Activated T-helper 9 cell treated with anti-CD3 and anti-CD28 coated beads, Interleukin-2, amount 50 U/mL, for 16 hours (primary cell): ENCODE measurements at places on chromosomes 2 and 18.

DNA sequence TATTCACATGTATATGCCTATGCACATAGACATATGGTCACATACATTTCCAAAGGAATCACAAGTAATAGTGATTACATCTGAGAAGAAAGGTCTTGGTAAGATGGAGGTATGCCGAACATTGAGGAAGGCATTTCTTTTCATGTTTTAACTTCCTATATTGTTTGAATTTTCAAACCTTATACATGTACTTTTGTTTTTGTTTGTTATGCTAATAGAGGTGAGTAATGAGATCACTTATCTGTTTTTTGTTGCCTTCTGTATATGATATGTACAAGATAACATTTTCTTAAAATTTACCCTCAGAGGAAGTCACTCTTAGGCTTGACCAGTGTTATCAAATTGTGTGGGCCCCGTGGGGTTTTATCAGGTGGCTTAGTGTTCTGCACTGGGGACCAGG lies 166.5 kb upstream of the OTX1 start:
- no peak for DNase-seq

DNA sequence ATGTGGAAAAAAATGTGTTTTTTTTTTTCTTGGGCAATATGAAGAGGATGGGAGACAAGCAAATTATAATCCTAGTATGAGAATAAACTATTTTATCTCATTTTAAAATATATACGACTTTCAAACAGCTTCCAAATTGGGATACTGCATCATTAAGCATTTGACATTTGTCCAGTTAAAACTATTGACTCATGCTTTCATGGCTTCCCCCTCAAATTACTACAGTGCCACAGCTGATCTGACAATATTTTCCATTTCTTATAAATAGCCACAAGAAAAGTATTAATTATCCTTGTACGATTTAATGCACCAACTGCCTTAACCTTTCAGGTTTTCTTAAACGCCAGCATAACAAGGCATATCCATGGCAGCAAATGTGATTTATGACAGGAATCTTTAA lies 1134.8 kb upstream of the ZEB2 start:
- DNase-seq: no peak

DNA sequence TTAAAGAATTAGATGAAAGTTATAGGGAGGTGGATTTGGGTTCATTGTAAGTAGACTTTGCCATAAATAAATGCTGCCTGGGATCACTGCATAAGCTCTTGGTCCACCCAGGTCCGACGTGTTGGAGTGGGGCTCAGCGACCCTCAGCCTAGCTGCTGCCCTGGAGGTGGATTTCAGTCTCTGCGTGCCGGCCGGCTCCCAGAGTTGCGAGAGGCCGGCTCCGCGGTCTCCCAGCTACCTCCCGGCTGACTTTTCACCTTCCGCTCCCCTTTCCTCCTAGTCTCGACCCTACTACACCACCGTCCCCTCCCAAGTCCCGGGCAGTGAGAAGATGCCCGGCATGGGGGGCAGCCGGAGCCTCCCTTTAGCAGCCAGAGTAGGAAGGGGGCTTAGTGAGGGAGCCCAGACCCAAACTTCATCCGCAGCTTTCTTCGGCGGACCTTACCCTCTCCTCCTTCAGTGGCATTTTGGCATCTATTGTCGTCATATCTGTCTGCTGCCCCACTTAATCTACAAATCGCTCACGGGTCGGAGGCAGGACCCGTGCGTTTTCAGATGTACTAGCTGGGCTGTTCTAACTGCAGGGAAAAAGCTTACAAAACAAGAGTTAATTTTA lies 8.1 kb downstream of the EMX1 start:
- no peak for DNase-seq

DNA sequence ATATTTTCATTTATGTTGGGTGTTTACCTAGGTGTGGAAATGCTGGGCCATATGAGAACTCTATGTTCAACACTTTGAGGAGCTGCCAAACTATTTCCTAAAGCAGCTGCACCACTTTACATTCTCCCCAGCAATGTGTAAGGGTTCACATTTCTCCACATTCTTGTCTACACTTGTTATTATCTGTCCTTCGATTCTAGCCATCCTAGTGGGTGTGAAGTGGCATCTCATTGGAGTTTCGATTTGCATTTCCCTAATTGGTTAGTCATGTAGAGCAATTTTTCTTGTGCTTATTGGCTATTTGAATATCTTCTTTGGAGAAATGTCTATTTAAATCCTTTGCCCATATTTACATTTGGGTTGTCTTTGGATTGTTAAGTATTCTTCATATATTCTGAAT lies 21.9 kb downstream of the RNF144A start:
- no peak for DNase-seq

- no peak for DNase-seq
Measured at GRCh38 chr2:227308784-227309183, 16.3 kb upstream of the MFF start.

GRCh38 chr2:223545830-223546229 lies 56.3 kb downstream of the SCG2 start:
- no peak for DNase-seq

- DNase-seq: no peak
Measured at GRCh38 chr2:72325592-72326422, 178.1 kb upstream of the CYP26B1 start.

- DNase-seq: no peak
Measured at GRCh38 chr18:56538746-56539145, 99.6 kb downstream of the TXNL1 start.

GRCh38 chr2:173631127-173631460 lies 276.4 kb downstream of the CDCA7 start:
- DNase-seq: no peak

GRCh38 chr2:121710470-121711170 lies 26.1 kb downstream of the NIFK start:
- no peak for DNase-seq

- DNase-seq: no peak
Measured at GRCh38 chr2:9114458-9114857, 92.2 kb upstream of the ASAP2 start.

- DNase-seq: no peak
Measured at GRCh38 chr2:48034295-48034694, 128.0 kb upstream of the FBXO11 start.

DNA sequence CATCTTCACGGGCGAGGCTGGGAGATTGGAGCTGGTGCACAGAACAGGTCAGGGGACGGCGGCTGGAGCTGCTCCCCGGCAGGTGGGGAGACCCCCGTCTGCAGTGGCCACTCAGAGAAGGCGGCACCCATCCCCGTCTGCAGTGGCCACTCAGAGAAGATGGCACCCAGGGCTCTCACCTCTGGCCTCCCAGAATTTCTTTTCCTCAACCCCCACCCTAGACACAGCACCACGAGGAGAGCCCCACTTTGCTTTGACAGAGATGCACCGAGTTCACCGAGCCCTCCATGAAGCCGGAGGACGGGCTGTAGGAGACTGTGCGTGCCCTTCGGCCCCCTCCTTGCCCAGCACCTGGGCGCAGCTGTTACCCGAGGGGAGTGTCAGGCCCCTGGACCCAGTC lies 201.6 kb upstream of the SALL3 start:
- DNase-seq: no peak

DNA sequence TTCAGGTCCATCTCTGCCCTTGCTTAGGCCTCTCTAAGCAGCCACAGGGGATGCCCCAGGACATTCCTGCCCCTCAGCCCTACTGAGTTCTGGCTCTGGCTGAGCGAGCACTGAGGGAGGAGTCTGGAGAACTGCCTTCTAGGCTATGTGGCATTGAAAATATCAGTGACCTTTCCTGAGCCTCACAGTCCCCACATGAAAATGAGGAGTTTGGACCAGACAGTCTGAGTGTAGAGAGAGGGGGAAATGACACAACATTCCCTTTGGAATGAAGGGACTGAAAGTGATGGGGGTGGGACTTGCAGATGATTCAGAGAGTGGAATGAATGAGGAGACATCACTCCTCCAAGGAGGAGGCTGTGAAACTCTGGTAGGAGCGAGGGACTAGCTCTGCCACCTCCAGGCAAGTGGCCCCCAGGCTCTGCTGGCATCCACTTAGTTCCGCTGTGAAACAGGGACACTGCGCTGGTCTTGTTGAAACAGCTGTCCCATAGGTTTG lies 8.0 kb downstream of the TNS1 start:
- DNase-seq: no peak

DNA sequence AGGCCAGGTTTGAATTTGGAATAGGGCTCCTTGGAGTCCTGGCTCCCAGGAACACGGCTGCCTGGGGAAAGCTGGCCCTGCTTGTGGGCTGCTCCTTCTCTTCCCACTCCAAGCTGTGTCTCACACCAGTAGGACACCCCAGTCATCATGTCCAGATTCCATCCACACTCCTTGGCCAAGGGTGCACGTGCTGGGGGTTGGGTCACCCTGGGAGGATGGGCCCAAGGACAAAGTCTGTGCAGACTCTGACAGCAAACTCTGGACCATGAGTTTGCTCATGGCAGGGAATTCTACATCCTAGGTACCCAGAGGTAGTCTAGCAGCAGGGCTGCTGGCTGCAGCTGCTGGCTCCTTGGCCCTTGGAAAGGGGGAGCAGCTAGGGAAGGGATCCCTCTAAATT lies 102.4 kb upstream of the EPAS1 start:
- no peak for DNase-seq

DNA sequence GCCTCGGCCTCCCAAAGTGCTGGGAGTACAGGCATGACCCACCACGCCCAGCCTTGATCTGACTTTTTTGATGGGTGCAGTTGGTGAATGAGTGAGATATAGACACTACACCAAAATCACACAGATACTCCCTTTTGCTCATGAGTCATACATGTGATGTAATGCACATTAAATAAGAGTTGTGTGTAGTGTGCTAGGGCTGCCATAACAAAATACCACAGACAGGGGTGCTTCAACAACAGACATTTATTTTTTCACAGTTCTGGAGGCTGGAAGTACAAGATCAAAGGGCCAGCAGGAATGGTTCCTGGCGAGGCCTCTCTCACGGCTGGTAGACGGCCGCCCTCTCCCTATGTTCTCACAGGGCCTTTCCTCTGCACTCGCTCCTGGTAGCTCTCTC lies 46.6 kb downstream of the GBX2 start:
- no peak for DNase-seq
